Activated CD4-positive, alpha-beta memory T cell treated with anti-CD3 and anti-CD28 coated beads, Interleukin-2, amount 10 ng/mL, durations not matched to agents 7 days and 5 days (primary cell): ENCODE measurements at places on chromosomes 13 and 19. TPM values are rescaled to one million over a fixed set of nuclear protein-coding genes. Genes with fewer than 3 reads are reported as not detected.

DNA sequence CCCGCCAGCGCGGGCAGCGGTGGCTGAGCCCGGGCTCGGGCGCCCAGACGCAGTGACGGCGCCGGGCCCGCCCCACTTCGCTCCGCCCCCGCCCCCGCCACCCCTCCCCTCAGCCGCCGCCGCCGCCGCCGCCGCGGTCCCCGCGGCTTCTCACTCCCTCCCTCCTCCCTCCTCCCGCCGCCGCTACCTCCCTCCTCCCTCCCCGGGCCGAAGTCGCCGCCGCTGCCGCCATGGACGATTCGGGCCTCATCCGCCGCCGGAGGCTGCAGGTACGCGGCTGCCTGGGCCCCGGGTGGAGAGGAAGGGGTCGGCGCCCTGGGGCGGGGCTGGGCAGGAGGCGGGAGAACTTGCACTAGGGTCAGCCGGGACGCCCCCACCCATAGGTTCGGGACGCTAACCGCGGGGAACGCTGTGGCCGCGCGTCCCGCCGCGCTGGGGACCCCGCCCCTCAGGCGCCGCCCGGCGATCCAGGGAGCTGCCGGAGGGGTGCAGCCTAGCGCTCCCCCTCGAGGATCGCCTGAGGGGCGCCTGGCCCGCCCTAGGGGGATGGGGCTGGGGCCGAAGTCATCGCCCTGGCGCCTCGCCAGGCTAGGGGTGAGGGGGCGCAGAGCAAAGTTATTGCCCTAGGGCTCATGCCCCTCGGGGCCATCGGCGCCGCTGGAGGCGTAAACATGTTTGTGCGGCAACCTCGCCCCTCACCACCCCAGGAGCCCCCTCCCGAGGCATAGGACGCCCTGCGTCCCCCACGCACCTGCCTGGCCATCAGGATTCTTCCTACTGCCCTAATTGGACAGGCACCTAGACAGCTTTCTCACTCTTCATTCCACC lies 427 bp downstream of the RTBDN start:
- peak; percentile 48 for DNase-seq

GRCh38 chr13:38228322-38228721 lies 121.3 kb upstream of the UFM1 start:
- DNase-seq, result no peak

- DNase-seq, result no peak
Observed at GRCh38 chr13:112244495-112245177, 131.5 kb upstream of the SPACA7 start.

DNA sequence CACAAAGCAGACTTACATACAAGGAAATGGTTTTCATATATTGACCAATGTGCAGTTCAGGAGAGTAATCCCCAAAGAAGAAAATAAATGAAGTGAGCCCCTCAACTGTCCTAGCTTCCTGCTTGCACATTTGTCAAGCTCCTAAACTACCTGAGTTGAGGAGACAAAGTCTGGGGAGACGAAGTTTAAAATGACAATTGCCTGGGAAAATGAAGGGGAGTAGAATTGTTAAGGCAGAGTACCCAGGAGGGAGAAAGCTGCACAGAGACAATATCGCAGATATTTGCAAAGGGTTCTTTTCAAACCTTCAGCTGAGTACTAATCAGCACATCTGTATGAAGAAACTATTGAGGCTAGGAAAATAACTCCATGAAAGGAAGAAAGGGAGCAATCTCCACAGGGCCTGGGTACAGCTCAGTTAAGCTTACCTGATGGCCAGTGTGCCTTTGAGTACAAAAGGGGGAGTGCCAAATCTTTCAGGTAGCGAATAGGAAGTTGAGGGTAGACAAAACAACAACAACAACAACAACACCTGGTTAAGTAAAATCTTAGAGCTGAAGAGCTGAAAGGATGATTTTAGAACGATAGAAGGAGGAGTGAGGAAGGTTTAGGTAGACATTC lies 1700.1 kb upstream of the PRR20A start:
- DNase-seq, result no peak

Gene LIN37
- 16.2 TPM for total RNA-seq

Gene FSTL3
- 3.0 TPM for total RNA-seq

Gene TMPRSS9
- total RNA-seq, result not detected

- no peak for DNase-seq
Observed at GRCh38 chr13:32311188-32311897, 3.8 kb downstream of the ZAR1L start.

Gene N4BP2L1
- total RNA-seq, result 29.9 TPM

GRCh38 chr19:8481616-8482015 lies 20.8 kb downstream of the PRAM1 start:
- DNase-seq, result no peak

Gene OR10H1
- total RNA-seq, result not detected

Gene KLK6
- not detected for total RNA-seq

DNA sequence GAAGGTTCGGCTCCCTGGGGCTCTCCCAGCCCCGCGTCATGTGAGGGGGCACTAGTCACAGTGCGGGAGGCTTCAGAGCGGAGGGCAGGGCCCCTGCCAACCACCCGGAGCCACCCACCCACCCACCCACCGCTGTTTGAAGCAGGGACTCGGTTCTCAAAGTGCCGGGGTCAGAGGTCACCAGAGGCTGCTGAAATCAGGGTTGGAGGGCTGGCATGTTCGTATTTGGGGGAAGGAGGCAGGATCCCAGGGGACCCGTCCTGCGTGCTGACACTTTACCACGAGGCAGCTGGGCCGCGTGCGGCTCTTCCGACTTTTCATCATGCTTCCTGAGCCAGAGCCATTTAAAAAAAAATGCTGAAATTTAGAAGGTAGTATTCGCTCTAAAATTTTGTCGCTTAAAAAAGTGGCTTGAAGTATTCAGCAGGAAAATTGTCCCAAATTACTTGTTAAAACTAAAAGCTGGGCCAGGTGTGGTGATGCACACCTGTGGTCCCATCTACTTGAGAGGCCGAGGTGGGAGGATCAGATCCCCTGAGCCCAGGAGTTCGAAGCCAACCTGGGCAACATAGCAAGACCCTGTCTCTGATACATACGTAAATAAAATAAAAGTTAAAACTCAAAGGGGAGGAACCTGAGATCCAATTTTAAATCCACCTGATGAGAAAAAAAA lies 21.2 kb downstream of the ATP11A start:
- DNase-seq, result no peak
